ENCODE measurements at places on chromosomes 12 and 14. TPM values are rescaled to one million over a fixed set of nuclear protein-coding genes. Genes with fewer than 3 reads are reported as not detected.

Gene AGAP2
- 0.43 TPM for total RNA-seq

Gene IL23A
- total RNA-seq, result not detected

Gene ARHGEF25
- 28.0 TPM for total RNA-seq

Gene ARMH4
- total RNA-seq, result 3.0 TPM

Gene RERG
- 0.64 TPM for total RNA-seq

Gene SYNE2
- 15.8 TPM for total RNA-seq

Gene CIDEB
- total RNA-seq, result 1.3 TPM

Measured in fibroblast of villous mesenchyme (primary cell).